ENCODE measurements at places on chromosomes 2 and 18. TPM values are rescaled to one million over a fixed set of nuclear protein-coding genes. Genes with fewer than 3 reads are reported as not detected.

- DNase-seq: no peak
Observed at GRCh38 chr2:125561302-125561701, 1094.7 kb upstream of the GYPC start.

Gene MC4R
- not detected for total RNA-seq

Gene DQX1
- 0.59 TPM for total RNA-seq

DNA sequence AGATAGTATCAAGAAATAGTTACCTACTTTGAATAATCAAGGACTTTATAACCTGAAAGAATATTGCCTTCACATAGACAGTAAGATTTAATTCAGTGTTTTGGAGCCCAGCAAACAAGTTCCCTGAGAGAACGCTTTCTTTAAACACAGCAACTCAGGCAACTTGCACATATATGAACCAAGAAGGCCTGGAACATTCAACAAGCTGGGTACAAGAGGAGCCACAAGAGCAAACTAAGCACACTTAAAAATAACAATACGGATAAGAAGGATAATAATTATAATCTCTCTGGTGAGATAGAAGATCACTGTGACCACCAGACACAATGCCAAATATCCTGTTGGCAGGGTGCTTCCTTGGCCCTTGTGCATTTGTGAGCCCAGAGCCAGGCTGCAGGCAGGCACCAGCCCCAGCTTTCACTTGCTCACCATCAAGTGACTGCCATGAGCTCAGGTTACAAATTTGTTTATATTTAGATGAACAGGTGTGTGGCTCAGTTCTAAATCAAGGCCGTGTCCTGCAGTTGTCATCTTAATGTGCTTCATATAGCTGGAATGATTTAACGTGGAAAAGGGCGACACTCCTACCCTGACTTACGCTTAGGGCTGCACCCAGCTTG is 446.6 kb downstream of the IRS1 start:
- no peak for DNase-seq

- DNase-seq: no peak
Observed at GRCh38 chr2:69914950-69915945, at the start of gene MXD1. Gene MXD1, plus strand, starts transcription at chr2:69915109. Its CDS starts 222 bp downstream, at chr2:69915331.

DNA sequence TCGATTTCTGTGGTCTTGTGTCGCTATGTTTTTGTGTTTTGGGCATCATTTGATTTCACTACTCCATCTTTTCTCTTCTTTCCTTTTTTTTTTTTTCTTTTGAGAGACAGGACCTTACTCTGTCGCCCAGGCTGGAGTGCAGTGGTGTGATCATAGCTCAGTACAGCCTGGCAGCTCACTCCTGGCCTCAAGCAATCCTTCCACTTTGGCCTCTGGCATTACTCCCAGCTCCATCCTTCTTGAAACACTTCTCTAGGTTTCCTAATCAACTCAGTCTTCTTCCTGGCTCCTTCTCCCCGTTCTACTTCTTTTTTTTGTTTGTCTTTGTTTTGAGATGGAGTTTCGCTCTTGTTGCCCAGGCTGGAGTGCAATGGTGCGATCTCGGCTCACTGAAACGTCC is 26.5 kb downstream of the TCF23 start:
- no peak for DNase-seq

DNA sequence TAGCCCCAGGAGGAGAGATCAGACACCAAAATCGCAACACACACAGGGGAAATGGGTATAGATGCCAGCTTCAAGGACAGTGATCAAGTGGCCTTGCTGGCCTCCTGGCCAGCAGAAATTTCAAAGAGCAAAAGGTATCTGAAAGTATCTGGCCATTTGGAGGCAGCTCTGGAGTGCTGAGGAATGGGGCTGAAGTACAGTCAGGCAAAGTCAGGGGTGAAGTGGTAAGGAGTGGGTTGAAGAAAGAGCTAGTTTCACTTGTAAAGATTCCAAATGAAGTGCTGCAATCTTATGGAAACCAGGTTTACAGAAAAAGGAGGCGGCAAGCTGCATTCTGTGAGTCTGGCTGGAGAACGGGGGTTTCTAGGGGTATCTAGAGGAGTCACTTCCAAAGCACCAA is 19.2 kb upstream of the PCBP1 start:
- DNase-seq: no peak

- DNase-seq: no peak
Observed at GRCh38 chr2:17625446-17625845, 85.0 kb downstream of the VSNL1 start.

Gene TNFRSF11A
- total RNA-seq: 3.0 TPM

GRCh38 chr2:48600917-48601316 is 16.7 kb upstream of the GTF2A1L start:
- DNase-seq: no peak

DNA sequence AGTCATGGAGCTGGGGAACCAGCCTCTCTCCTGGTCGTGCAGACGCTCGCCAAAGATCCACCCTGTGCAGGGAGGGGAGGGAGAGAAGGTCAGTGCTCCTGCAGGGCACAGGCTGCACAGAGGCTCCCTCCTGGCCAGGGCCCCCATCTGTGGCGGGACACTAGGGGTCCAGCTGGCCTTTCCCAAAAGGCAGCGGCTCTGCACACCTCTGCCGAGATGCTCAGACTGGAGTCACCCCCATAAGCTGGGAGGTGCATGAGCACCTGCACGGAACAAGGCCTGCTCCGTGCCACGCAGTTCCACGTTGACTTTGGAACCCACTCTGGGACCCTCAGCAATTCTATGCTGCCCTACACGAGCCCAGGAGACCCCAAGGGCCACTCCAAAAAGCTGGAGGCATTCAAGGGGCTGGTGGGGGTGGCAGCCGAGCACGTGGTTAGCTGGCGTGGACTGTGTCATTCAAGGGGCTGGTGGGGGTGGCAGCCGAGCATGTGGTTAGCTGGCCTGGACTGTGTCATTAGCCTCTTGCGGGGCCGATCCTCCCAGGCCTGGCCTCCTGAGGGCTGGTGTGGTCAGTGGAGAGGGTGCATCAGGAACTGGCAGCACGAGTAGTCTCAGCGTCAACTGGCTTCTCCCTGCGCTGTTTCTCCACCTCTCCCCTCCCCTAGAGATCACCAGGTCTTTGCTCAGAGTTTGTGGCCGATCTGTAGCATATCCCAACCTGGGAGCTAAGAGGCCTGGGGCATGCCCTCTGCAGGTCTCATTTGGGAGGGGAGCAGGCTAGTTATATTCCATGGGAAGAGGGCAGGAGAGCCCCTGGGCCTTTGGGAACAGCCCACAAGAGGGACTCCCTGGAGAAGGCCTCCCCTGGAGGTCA is 9.8 kb downstream of the SNORC start:
- DNase-seq: no peak

Gene NGEF
- total RNA-seq: 3.9 TPM

DNA sequence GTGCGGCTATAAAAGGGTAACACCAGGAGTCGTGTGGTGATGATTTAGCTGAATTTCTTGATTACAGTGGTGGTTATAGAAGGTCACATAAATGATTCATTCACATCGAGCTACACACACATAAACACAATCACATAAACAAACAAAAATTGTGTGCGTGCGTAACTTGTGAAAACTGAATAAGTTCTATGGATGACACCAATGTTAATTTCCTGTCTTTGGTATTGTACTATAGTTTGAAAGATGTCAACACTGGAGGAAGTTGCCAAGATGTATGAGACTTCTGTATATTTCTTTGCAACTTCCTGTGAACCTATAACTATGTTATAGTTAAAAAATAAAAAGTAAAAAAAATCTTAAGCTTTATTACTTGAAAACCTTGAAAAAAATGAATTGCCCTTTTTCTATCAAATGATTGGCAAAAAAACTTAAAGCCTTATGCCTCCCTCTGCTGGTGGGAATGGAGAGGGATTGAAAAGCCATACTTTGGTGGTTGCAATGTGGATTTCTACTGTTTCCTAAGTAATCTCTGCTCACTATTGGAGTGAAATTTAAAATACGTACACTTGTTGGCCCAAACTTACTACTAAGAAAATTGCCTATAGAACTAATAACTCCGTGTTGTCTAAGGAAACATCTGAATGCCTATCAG is 227.7 kb downstream of the RPIA start:
- no peak for DNase-seq

DNA sequence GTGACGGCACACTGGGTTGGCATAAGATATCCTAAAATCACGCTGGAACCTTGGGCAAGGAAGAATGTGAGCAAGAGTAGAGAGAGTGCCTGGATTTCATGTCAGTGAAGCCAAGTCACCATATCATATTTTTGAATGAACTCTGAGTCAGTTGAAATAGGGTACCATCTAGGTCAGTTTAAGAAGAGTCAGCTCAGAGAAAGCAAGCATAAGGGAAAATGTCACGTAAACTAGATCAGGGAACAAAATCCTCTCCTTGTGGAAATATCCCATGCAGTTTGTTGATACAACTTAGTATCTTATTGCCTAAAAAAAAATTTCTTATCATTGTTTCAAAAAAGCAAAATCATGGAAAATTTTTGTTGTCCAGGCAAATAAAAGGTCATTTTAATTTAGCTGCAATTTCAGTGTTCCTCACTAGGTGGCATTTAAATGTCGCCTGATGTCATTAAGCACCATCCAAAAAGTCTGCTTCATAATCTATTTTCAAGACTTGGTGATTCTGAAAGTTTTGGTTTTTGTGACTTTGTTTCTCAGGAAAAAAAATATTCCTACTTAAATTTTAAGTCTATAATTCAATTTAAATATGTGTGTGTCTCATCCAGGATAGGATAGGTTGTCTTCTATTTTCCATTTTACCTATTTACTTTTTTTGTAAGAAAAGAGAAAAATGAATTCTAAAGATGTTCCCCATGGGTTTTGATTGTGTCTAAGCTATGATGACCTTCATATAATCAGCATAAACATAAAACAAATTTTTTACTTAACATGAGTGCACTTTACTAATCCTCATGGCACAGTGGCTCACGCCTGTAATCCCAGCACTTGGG is 19.6 kb downstream of the RSAD2 start:
- peak; percentile 65 for DNase-seq

GRCh38 chr18:60130284-60130683 is 230.5 kb downstream of the PMAIP1 start:
- DNase-seq: no peak

DNA sequence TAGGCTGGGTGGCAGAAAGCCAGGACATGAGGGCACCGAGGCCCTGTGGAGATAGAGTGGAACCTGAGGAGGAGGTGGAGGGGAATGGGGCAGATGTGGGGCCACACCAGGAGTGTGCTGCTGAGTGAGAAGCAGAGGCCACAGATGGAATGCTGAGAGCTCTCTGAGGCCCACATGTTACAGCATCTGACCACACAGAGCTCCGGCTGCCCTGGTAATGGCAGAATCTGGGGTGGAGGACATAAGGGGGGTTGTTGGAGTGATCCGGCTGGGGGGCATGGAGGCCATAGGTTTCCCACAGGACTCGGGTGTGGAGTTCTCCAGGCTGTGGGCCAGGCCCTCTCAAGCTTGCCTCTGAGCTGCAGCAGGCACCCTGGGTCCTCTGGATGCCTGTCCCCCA is 3.8 kb downstream of the MZT2B start:
- no peak for DNase-seq

Gene MAP3K19
- total RNA-seq: not detected

Gene NFU1
- 25.4 TPM for total RNA-seq

Gene ASTL
- total RNA-seq: 0.30 TPM

Gene EML6
- total RNA-seq: 2.6 TPM

Data from skin of body (tissue), 3 donors.